ENCODE measurements at places on chromosomes 2 and 18.

DNA sequence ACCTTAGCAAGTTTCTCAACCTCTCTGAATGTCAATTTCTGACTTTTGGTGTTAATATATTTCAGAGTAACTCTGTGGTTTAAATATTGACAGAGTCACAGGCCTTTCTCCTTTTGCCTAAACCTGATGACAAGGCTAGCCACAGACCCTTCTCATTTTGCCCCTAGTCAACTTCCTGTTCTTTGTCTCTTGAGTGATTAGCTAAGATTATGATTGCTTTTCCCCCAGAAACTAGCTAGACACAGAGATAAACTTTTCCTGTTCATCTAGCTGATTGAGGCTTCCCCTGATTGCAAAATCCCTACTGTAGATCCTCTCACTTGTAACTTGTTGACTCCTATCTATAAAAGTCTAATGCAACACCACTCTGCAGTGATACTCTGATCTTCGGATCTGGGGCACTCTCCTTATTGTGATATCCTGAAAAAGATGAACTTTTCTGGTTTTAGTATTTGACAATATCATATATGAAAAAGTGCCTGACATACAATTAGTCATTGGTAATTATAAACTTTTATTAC, 241.4 kb downstream of the ZNF385B start:
- no peak for DNase-seq

- no peak for DNase-seq
These were observed 243.1 kb upstream of the SMAD7 start for GRCh38 chr18:49193897-49194296.

DNA sequence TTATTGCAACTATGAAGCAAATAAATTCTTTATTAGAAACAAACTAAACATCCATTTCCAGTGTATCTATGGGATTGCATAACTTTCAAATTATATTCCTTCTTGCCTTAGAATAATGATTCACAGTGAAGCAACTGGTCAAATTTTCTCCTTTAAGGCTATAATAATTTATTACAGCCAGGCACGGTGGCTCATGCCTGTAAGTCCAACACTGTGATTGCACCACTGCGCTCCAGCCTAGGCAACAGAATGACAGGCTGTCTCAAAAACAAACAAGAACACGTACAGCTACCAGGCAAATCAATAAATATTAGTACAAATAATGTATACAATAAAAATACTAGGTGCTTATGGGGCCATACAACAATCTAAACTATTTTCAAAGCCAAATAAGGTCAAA, 1416.2 kb downstream of the LRP1B start:
- DNase-seq: no peak

- DNase-seq: no peak
These were observed 40.7 kb upstream of the BBS5 start for GRCh38 chr2:169438466-169439072.

GRCh38 chr2:228840743-228841114, 430.4 kb downstream of the PID1 start:
- no peak for DNase-seq

DNA sequence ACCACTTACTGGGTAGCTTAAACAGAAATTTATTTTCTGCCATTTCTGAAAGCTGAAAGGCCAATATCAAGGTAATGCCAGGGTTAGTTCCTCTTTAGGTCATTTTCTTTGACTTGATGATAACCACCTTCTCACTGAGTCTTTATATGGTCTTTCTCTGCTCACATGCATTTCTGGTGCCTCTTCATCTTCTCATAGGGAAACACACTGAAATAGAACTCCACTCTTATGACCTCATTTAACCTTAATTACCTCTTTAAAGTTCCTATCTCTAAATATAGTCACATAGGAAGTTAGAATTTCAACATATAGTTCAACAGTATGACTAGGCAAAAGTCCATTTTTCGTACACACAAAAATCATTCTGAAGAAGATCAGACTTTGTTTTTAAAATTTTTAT, 616.8 kb upstream of the VRK2 start:
- DNase-seq: peak; percentile 82

DNA sequence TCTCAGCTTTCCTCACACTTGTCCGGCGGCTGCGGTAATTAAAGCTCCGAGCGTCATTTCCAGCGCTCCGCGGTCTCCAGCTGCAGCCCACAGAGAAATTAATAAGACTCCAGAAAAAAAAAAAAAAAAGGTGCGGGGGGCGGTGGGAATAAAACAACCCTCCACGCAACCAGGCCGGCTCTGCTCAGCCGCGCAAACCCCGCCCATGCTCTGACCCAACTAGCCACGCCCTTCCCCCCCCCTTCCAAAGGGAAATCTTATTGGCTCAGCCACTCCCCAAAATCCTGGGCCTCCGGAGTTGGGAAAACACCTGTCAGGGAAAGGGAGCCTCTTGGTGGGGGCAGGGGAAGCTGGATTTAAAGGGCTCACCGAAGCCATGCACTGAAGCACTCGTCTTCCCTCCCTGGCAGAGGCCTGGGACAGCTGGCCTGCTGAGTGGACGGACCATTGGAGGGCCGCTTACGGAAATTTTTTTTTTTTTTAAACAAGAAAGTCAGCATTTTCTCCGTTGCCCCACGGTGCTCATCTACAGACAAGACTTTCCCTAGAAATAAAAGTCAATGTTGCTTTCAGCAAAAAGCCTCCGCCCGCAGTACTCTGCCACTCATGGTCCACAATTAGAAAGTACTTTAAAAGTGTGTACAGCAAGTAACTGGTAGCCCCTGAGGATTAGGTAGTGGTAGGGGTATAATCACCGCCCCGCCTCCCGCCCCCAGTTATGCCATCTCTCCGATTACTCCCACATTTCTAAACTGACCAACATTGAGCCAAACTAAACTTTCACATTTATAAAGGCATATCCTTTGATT, 674 bp upstream of the ERBB4 start:
- no peak for DNase-seq

- DNase-seq: peak; percentile 1
These were observed 149.3 kb downstream of the GPD2 start for GRCh38 chr2:156585457-156585856.

DNA sequence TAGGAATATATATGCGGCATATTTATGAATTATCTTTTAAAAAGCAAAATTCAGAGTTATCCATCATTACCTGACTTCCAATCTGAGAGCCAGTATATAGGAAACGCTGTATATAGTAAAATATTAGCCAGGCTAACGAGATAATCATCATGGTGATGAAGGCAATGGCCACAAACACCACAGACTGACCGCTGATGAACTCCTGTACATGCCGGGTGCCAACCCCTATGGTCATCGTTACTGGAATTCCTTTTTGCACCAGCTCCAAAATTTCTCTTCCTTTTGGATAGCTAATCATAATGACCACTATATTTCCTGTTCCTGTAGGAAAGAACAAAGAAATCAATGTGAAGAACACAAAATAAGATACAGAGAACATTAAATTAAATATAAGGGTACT, 13.6 kb downstream of the RNF149 start:
- DNase-seq: no peak

DNA sequence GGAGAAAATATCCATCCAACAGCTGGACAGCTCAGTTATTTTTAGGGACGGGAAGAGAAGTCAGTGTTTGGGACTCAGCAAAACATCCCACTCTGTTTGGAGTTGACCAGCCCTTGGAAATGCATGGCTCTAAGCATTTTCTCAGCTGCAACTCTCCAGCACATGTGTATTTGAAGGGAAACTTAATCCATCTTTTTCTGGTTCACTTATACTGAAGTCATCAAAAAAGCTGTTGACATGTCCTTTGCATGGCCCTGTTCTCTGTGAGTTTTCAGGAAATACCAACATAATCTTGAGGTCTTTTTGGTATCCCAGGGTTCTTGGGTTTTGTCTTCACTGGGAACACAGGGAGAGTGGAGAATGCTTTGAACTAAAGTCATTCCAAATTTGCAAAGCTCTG, 91.9 kb upstream of the CELF4 start:
- DNase-seq: no peak

DNA sequence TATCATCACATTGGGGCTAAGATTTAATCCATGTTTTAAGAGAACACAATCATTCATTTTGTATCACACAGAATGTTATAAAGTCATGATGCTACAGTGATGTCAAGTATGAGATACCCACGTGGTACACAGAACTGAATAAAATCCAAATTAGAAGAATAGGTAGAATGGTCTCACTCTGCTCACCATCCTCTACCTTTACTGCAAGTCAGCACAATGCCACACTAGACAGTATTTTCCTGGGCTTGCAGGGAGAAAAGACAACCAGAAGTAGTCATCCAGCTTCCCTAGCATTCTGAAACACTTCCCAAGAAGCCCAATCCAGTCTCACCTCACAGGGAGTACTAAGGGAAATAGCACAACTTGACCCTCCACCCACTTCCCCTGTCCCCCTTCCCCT, 856.2 kb upstream of the NRXN1 start:
- DNase-seq: no peak

DNA sequence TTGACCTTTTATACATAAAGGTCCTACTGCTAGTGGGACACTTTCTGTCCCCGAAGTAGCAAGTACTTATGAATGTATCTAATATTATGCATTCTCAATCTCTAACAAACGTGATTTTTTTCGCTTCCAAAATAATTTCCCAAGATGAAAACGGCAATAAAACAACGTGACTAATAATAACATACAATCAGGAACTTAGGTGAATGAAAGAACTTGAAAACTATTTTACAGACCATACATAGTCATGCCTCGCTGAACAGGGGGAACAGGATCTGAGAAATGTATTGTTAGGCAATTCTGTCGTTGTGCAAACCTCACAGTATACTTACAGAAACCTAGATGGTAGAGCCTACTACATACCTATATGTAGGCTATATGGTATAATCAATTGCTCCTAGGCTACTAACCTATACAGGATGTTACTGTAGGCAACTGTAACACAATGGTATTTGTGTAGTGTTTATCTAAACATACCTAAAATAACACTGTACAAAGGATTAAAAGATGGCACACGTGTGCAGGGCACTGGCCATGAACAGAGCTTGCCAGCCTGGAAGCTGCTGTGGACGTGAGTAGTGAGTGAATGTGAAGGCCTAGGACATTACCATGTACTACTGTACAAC, 2.5 kb downstream of the RTN4 start:
- peak; percentile 74 for DNase-seq

DNA sequence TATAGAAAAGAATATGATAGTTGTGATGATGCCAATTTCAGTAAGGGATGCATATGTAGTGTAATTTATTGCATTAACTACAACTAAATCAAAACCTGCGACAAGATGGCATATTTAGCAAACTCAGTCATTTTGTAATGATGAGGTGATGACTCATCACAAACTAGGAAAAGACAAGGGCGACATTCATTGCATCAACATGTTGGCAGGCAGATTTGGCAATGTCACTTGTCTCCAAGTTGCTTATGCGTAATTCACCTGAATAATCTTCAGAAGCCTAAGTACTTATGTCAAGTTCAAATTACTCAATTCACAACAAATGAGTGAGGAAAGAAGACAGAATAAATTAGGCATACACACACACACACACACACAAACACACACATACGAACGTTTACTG, 273.2 kb upstream of the RGPD4 start:
- no peak for DNase-seq

GRCh38 chr2:127014630-127015029, 92.3 kb downstream of the BIN1 start:
- DNase-seq: peak; percentile 83

- no peak for DNase-seq
These were observed 39.6 kb downstream of the MARCO start for GRCh38 chr2:118981632-118982031.

- DNase-seq: no peak
These were observed 125.3 kb upstream of the CTDP1 start for GRCh38 chr18:79554321-79554720.

- DNase-seq: peak; percentile 64
These were observed 48.8 kb upstream of the LCLAT1 start for GRCh38 chr2:30398084-30398873.

DNA sequence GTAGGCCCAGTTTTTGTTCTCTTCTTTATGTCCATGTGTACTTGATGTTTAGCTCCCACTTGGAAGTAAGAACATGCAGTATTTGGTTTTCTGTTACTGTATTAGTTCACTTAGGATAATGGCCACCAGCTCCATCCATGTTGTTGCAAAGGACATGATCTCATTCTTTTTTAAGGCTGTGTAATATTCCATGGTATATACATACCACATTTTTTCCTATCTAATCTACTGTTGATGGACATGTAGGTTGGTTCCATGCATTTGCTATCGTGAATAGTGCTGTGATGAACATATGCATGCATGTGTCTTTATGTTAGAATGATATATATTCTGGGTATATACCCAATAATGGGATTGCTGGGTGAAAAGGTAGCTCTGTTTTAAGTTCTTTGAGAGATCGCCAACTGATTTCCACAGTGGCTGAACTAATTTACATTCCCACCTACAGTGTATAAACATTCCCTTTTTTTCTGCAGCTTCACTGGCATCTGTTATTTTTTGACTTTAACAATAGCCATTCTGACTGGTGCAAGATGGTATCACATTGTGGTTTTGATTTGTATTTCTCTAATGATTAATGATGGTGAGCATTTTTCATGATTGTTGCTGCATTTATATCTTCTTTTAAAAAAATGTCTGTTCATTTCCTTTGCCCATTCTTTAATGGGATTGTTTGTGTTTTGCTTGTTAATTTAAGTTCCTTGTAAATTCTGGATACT, 22.9 kb downstream of the LTBP1 start:
- no peak for DNase-seq

- DNase-seq: no peak
These were observed 472.6 kb downstream of the PARD3B start for GRCh38 chr2:205017912-205018311.

DNA sequence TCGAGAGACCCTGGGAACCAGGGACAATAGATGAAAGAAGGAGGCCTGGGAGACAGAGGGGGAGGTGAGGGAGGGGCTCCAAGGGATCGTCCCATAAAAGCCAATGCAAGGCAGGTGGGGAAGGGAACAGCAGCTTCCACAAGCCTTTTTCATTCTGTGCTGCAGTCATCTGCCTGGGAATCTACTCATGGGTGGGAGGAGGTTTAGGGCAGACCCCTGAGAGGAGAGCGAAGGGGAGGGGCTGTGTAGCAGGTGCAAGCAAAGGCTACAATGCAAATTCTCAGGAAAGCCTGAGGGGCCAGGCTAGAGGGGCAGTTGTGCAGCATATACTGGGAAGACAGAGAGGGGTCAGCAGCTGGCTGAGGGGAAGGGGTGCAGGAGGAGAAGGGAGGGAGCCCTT, 135.4 kb downstream of the SETBP1 start:
- no peak for DNase-seq

- DNase-seq: peak; percentile 21
These were observed at the start of gene HOXD1 for GRCh38 chr2:176187899-176188773. TSS of gene HOXD1 (plus strand) at chr2:176188668. CDS start at chr2:176188802, 134 bp downstream.

- no peak for DNase-seq
These were observed 57.9 kb upstream of the DYSF start for GRCh38 chr2:71395471-71395870.

DNA sequence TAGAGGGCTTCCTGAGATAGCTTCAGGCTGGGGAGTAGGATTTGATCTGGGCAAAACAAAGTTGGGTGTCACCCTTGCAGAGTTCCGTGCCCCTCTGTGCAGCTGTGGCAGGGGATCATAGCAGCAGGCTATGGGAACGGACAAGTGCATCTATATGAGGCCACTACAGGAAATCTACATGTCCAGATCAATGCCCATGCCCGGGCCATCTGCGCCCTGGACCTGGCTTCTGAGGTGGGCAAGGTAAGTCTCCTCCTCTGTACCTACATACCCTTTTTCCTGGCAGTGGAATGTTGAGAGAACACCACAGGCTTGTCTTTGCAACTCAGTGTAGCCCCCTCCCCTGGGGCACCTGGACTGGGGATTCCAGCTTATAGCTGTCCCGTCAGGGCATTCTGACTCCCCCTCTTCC, 3.5 kb downstream of the WDR54 start:
- DNase-seq: no peak
